ENCODE measurements at places on chromosomes 7 and 10.
A peak's percentile ranks its signal among the peaks of the same experiment; 100 is the strongest.

GRCh38 chr10:74900297-74900696, 73.9 kb downstream of the KAT6B start:
- DNase-seq = no peak

DNA sequence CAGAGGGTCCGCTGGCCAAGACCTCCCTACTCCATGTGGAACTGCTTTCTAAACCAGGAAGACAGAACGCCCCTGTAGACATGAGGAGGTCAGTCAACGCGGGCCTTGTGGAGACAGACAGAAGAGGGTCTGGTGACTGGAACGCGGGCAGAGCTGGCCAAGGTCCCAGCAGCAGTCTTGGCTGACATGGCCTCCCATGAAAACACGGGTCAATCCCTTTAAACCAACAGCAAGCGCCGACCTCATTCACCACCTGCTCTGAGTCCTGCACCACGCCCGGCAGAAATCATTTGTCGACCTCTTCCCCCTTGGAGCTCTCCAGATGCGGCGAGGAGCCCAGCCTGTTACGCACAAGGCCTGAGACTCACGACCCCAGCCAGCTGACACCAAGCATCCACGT, 78.5 kb downstream of the ZRANB1 start:
- no peak for DNase-seq

DNA sequence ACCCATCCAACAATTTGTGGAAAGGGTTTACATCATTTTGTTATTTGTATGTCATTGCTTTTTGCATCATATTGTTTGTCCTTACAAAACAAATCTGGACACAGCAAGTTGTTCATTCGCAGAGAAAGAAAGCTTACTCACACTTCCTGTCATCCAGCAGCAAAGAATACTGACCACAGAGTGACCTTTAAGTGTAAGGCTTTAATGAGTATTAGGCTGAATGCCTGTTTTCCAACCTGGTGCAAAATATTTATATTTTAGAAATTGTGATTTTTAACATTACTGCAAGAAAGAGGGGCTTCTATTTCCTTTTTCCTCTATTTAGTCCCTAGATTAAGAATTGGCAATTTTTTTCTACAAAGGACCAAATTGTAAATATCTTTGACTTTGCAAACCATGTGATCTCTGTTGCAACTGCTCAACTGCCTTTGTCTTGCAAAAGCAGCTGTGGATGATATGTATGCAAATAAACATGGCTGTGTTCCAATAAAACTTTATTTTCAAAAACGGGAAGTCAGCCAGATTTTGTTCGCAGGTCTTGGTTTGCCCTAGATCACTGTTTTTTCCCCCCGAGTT, 27.8 kb upstream of the ITGB1 start:
- no peak for DNase-seq

GRCh38 chr10:133355266-133355665, 2.6 kb downstream of the FUOM start:
- no peak for DNase-seq

DNA sequence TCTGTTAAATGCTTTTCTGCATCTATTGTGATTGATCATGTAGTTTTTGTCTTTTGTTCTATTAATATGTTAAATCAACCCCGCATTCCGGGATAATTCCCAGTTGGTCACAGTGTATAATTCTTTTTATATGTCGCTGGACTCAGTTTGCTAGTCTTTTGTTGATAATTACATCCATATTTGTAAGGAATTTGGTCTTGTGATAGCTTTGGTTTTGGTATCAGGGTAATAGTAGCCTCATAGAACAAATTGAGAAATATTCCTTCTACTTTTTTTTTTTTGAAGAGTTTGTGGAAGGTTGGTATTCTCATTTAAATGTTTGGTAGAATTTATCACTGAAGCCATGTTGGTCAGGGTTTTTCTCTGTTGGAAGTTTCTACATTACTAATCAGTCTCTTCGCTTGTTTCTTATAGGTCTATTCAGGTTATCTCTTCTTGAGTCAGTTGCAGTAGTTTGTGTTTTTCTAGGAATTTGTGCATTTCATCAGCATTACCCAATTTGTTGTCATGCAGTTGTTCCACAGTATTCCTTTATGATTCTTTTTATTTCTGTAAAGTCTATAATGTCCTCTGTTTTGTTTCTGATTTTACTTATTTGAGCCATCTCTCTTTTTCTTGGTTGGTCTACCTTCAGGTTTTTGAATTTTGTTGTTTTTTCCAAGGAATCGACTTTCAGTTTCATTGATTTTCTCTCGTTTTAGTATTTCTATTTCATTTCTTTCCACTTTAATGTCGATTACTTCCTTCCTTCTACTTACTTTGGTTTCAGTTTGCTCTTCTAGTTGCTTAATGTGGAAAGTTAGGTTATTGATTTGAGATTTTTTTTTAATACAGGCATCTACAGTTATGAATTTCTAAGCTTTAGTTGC, 64.6 kb upstream of the GJD4 start:
- DNase-seq = no peak

DNA sequence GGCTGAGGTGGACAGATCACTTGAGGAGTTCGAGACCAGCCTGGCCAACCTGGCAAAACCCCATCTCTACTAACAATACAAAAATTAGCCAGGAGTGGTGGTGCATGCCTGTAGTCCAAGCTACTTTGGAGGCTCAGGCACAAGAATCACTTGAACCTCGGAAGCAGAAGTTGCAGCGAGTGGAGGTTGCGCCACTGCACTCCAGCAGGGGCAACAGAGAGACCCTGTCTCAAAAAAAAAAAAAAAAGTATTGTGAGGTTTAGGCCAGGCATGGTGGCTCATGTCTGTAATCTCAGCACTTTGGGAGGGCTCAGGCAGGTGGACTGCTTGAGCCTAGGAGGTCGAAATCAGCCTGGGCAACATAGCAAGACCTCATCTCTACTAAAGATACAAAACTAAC, 16.0 kb downstream of the TET1 start:
- DNase-seq = no peak

GRCh38 chr10:351770-352334, 216.6 kb downstream of the ZMYND11 start:
- DNase-seq = no peak

- no peak for DNase-seq
Observed at GRCh38 chr7:101555269-101555920, 73.7 kb downstream of the MYL10 start.

GRCh38 chr10:78402591-78402990, 368.9 kb downstream of the RPS24 start:
- no peak for DNase-seq

GRCh38 chr10:62038609-62039190, 137.2 kb downstream of the ARID5B start:
- DNase-seq = peak; percentile 74

DNA sequence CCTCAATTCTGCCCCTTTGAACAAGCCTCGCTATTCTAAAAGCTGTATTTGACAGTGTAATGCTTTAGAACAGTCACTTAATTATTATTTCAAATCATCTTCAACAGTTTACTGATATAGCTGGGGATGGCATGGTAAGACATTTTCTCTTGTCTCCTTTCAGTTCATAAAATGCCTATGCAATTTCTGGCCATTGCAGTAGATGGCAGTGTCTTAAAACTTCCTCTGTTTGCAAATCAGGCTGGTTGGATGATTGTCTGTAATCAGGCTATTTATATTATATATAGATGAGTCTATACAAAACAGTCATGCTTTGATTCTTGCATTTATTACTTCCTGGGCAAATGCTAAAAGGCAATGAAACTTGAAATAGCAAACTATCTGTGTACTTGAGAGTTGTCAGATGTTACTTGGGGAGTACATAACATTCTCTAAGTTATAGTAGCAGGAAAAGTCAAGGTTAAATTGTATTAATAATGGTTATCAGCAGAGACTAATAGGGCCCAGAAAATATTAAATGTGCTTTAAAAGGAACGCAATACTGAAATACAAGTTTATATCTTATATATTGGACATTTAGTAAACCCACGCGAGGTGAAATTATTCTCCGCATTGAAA, 55.5 kb upstream of the LHFPL3 start:
- DNase-seq = no peak

DNA sequence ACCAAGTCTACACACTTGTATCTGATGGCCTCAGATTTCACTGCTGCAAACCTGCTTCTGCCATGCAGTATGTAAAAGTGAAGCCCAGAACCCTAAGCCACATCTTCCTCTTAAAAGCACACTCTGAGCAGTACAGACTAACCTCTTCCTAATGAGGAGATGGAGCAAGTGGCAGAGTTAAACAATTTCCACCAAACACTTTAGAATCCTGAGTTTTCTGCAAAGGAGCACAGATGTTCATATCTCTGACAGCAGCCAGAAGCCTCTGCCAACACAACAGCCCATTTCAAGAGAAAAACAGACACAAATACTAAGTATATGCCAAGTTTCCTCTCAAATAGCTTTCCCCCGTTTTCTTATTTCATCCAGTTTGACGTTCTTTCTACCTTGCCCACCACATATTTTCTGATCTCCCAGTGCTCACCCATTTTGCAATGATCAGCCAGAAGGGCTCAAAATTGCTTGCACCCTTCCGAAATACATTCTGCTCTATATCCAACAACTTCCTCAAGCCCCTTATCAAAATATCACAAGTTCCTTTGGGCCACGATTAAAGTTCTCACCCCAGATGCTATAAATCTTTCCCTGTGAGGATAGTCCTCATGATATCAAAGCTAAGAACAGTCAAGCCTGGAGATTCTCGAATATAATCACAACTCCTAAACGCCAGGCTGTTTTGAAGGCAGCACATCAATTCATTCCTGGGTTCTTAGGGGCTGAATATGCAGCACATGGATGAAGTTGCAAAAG, 27.5 kb downstream of the ELMO1 start:
- DNase-seq = no peak

GRCh38 chr7:151721694-151722093, 155.2 kb downstream of the PRKAG2 start:
- DNase-seq = no peak

GRCh38 chr7:82241356-82241755, 202.2 kb downstream of the CACNA2D1 start:
- DNase-seq = no peak

DNA sequence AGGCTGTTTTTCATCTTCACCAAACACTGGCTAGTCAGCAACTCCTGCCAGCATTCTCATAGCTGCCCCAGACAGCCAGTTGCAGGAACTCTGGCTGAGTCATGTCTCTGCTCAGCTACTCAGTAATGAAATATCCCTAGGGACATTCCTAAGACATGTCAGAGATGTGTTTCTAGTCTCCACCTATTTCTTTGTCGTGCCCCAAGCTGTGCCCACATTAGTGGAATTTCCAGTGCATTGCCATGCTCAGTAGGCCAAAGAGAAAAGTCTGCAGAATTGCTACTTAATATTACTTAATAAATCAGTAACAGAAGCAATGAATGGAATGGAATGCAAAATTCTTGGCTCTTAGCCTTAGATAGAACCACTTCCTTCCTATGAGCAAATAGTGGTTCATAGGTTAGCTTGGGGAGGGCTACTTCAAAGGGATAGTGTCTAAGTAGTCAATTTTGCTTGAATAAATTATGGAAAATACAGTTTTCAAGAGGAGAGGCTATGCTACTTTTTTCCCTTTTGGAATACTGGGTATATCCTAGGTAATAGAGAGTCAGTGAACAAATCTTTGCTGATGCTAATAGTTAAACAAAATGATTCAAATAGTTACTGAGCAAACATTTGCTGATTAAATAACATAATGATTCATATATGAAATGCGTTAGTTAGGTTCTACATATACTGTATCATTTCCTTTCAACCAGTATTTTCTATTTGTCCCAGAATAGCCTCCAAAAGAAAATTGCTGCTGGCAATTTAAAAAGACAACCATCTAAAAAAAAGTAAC, 23.6 kb upstream of the SEMA3C start:
- DNase-seq = no peak

DNA sequence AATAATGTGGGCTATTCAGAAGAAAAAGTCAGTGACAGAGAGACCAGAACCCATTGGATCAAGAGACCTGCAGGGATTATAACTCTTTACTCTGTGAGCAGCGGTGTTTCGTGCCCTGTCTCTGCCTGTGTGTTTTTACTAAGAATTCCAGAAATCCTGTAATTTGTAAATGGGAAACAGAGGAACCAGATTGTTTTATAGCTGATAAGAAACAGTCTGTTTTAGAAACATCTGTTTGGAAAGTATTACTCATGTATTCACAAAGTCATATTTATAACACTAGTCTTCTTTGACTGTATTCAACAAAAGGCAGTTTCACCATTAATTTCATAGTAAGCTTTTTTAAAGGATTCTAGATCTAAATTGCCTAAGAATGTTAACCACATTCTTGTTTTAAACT, 30.0 kb upstream of the VDAC2 start:
- no peak for DNase-seq

DNA sequence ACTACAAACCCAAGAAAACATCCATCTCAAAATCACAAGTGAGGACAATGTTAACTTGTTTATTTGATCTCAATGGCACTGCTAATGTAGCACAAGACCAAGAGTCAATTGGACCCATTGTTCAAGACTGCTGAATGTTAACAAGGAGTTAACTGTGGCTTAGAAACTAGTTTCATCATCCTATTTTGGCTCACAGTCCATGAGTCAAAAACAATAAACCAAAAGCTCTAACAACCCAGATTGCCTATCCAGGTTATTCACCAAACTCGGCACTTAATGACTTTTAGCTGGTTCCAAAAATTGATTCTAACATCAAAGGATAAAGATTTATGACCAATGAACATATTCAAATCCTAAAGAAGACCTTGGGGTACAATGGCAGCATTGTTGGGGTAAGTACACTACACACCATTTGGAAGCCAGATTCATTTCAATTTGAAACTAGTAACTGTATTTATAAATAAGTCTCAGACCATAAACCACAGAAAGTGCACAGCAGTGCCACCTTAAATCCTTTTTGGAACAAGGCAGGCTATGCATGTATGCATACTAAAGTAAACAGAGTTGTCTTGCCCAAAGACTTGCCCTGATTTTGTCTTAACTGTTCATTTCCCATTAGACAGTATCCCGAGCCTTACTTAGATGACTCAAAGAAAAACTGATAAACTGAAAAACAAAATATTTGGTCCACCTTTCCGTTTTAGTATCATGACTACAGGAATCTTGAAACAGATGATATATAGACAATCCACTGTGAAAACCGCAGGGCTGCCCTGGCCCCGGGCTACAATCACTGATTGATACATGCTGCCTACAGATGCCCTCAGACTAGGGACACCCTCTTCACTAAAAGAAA, 84.5 kb downstream of the SRPK2 start:
- DNase-seq = no peak

Data from activated CD4-positive, alpha-beta T cell treated with anti-CD3 and anti-CD28 coated beads for 4 hours (primary cell).